ENCODE measurements at places on chromosomes 5 and 9.

GRCh38 chr5:52799358-52799982 is 11.8 kb downstream of the ITGA1 start:
- DNase-seq, result no peak

GRCh38 chr9:134297083-134297410 is 29.2 kb upstream of the RXRA start:
- DNase-seq, result no peak

DNA sequence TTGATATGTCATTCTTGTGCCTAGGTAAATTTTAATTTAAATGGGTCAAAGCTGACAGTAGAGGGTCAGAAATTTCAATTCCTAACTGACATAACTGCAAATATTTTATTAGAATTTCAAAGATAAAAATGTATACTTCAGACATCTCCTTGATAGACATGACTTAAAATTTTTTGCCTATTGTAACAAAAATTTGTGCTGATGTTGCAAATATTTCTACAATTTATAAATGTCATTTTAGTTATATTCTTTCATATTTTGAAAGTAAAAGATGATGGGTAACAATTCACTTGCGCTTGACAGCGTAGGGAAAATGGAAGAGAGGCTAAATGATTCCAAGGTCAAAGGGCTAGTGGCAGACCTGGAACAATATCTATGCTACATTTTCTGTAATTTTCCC is 220.3 kb upstream of the ST8SIA4 start:
- DNase-seq, result no peak

GRCh38 chr5:968881-969280 is 39.7 kb upstream of the NKD2 start:
- DNase-seq, result no peak

DNA sequence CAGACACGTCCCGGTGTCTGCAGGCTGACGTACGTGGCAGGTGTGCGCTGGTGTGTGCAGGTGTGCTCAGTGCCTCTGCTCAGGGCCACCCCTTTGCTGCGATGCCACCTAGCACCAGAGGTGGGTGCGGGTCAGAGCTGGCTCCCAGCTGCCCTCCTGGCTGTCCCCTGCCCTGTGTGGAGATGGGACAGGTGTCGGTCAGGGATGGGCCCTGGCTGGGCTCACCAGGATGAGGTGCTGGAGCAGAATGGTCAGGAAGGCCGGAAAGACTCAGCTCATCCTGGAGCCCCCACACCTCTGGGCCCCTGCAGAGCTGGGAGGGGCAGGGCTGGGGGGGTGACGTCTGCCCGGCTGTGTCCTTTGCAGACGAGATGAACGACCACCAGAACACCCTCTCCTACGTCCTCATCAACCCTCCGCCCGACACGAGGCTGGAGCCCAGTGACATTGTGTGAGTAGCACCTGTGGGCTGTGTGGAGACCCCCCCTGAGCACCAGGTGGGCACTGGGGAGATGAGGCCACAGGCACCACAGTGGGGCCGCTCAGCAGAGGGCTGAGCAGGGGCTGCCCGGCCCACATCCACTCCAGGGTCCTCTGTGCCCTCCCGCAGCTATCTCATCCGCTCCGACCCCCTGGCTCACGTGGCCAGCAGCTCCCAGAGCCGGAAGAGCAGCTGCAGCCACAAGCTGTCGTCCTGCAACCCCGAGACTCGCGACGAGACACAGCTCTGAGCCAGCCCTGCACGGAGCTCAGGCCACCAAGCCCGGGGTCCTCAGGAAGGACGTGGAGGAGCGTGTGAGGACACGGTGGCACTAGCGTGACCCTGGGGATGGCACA is 89.7 kb downstream of the KCNT1 start:
- no peak for DNase-seq

Data from HCT116 (cell line).